ENCODE measurements at places on chromosomes 5 and 9. TPM values are rescaled to one million over a fixed set of nuclear protein-coding genes. Genes with fewer than 3 reads are reported as not detected.

Gene ATP10B
- total RNA-seq: not detected

Gene ANKRD20A1
- total RNA-seq: not detected

Gene GNA14
- total RNA-seq: 23.6 TPM

DNA sequence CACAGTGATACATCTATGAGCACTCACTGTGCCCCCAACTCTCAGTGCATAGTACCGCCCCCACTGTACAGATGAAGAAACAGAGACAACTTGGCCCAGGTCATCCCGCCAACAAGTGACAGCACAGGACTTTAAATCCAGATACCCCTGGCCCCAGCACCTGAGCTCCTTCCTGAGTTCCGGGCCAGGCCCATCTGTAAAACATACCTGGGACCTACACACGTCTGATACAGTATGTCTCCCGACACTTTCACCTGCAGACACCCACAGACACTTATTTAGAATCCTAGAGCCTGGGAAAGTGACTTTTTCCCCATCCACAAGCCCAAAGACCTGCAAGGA is 60.8 kb upstream of the SLC25A51 start:
- no peak for DNase-seq

Gene COL15A1
- total RNA-seq: 20.3 TPM

Measured in uterus (tissue), 4 donors.